ENCODE measurements at places on chromosomes 16 and 17. TPM values are rescaled to one million over a fixed set of nuclear protein-coding genes. Genes with fewer than 3 reads are reported as not detected.

Gene CNTD1
- not detected for total RNA-seq

Gene TMEM238L
- total RNA-seq = not detected

Gene COQ9
- 18.0 TPM for total RNA-seq

Gene GLTPD2
- total RNA-seq = not detected

Gene PSMC3IP
- 3.1 TPM for total RNA-seq

Gene CTRB2
- not detected for total RNA-seq

Gene OR3A3
- total RNA-seq = not detected

Gene ZP2
- total RNA-seq = not detected

Gene CMTM1
- total RNA-seq = 3.6 TPM

Gene SDR42E2
- total RNA-seq = 2.9 TPM
